ENCODE measurements at places on chromosomes 12 and 14. TPM values are rescaled to one million over a fixed set of nuclear protein-coding genes. Genes with fewer than 3 reads are reported as not detected.

DNA sequence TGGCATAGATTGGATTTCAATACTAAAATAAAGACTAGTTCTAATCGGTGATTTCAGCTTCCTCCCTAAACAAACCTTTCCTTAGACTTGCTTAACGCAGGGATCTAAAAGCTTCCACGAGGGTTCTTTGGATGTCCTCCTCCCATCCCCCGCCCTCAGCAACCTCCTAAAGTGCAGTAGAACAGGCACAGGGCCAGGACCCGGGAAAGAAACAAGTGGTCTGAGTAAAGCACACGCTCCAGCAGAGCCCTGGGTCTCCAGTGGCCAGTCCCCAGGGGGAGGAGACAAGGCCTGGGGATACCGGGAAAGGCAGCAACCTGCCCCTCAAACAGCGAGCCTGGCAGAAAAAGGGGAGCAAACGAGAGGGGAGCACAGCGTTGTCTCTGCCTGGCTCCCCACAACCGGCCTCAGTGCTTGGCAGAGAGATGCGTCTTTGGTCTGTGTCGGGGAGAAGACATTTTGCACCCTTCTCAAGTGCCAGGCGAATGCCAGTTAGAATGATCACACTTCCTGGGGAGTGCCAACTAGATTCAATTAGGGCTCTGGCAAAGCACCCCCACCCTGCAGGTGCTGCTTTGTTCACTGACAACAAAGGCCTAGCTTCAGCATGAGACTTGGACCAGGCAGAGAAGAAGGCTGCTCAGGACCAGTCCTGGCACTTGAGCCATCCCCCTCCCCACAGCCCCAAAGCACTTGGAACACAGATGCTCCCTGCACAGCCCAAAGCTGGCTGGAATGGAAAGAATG lies 17.1 kb upstream of the SLC6A12 start:
- no peak for DNase-seq

- DNase-seq = no peak
Measured at GRCh38 chr12:111093428-111094142, 173.2 kb upstream of the MYL2 start.

DNA sequence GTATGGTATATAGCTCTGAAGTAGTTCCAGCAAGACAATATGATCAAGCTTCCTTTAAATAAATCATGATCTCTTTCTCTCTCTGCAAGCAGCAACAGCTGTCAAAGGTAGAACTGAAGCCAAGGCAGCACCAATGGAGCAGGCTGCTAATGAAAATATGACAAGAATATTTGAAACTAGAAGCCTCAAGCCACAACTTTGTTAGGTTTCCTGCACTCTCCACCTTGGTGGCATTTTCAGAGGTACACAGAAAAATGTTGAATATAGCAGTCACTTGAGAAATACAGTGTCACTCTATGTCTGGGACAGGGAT lies 43.8 kb upstream of the PSMA6 start:
- DNase-seq = no peak

DNA sequence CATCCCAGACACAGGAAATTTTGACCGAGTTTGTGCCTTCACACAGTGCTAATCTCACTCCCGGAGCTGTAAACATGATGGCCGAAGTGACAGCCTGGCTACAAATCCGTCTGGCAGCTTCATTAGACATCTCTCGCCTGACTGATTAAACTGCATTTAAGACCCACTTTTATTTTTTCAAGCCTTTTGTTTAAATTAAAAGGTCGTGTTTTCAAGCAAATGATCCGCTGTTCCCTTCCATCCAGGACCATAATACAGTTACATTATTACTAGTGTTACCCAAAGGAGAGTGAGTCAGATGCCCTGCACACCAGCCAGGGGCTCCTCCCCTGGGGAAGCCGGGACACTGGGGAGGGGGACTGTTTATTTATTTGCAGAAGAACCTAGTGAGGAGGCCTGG lies 200.2 kb downstream of the EXOC5 start:
- DNase-seq = no peak

DNA sequence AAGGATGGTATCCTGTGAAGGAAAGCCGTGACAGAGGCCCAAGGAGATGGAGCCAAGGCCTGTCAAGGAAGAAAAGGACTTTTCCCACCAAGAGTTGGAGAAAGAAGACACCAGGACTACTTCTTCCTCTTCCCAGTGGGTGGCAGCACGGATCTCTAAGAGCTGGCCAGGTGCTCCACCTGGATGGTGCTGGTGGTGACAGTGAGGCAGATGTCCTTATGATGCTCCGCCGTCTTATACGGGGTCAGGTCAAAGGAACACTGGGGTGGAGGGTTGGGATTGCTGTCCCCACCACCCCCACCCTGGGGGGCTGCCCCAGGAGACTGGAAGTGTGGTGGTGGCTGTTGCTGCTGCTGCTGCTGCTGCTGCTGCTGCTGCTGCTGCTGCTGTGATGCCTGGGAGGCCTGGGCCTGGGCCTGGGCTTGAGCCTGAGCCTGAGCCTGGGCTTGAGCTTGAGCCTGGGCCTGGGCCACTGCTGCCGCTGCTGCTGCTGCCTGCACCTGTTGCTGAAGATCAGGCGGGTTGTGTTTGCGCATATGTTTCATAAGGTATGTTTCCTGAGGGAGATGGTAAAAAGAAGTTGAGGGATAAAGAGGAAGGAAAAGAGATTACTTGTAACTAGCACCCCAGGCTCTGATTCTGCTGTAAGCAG lies 4.8 kb upstream of the ING4 start:
- DNase-seq = no peak

DNA sequence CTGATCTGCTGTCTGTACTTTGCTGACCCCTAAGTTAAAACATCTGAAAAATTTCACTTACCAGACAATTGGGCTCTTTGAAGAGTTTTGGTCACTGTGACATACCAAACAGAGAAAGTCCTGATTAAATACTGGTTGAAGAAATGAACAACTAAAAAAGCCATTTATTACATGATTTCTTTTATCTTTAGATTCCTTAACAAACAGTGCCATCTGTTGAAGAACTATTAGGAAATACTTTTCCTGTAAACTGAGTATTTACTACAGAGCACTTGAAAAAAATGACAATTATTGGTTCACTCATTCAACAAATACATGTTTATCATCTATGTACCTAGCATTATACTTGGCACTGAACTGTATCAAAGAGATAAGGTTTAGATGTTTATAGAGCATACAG lies 6.5 kb upstream of the WASHC4 start:
- DNase-seq = peak; percentile 26

GRCh38 chr12:80269803-80270552 lies 170.6 kb downstream of the OTOGL start:
- peak; percentile 37 for DNase-seq

- DNase-seq = no peak
Measured at GRCh38 chr12:82277582-82277981, 80.6 kb downstream of the CCDC59 start.

- DNase-seq = no peak
Measured at GRCh38 chr12:93460003-93460402, 7.3 kb upstream of the MRPL42 start.

DNA sequence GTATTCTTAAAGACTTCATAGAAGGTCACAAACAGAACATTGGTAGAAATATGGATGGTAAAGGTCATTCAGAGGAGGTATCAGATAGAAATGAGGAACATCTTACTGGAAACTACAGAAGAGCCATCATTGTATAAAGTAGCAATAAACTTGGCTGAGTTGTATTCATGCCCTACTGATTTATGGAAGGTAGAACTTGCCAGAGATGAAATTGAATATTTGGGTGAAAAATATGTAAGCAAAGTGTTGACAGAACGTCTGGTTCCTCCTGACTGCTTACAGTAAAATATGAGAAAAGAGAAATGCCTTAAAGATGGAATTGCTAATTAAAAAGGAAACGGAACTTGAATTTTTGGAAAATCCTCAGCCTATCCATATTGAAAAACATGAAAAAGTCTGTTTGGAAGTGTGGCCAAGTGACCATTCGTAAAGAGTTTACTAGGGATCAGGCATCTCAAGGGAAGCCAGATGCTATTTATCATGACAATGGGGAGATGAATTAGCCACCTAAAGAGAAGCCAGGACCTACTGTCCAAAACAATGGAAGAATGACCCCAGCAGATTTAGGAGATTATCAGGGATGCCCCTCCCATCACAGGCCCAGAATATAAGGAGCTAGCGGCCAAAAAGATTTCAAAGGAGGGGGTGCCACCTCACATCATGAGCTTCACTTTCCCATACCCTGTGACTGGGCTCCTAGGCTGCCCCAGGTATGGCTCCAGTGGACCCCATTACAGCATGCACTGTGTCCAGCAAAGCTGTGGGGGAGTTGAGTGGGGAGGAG lies 189.3 kb downstream of the ITPR2 start:
- DNase-seq = no peak

GRCh38 chr12:638953-639557 lies 24.2 kb downstream of the NINJ2 start:
- no peak for DNase-seq

- no peak for DNase-seq
Measured at GRCh38 chr14:102924632-102925588, 2.4 kb downstream of the AMN start.

DNA sequence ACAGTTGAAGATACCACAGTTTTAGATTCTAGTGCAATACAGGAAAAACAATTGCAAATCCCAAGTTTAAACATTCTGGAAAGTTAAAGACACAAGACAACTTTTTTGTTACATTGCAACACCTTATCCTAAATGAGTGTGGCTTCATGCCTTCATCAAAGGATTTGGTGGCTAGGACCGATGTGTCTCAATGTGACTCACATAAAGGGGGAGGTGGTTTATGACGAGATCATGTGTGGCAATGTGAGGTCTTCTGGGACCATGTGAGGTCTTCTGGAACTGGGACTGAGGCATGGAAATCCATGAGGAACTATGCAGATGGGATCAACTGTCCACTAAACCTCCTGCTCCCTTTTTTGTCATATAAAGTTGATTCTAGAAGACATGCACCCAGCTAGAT lies 166.2 kb downstream of the PAX9 start:
- no peak for DNase-seq

- no peak for DNase-seq
Measured at GRCh38 chr12:20483776-20484175, 115.4 kb downstream of the PDE3A start.

- peak; percentile 28 for DNase-seq
Measured at GRCh38 chr14:59374048-59374447, 91.1 kb downstream of the GPR135 start.

- DNase-seq = no peak
Measured at GRCh38 chr14:50656776-50657175, 11.3 kb downstream of the SAV1 start.

DNA sequence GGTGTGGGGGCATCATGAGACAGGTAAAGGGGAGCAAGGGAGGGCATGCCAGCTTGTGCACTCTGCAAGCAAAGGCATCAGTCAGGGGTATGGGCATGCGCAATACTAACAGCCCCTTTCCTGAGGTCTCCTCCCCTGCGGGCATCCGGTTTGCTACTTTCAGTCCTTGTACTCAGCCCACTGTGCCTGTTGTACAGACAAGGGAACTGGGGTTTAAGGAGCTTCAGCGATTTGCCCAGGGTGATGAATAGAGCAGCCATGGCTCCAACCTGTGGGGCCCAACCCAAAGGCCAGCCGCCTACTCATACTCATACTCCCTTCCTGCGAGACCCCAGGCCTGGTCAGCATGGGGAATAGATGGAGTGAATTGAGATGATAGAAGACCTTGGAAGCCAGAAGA lies 66.7 kb downstream of the GALNT16 start:
- no peak for DNase-seq

DNA sequence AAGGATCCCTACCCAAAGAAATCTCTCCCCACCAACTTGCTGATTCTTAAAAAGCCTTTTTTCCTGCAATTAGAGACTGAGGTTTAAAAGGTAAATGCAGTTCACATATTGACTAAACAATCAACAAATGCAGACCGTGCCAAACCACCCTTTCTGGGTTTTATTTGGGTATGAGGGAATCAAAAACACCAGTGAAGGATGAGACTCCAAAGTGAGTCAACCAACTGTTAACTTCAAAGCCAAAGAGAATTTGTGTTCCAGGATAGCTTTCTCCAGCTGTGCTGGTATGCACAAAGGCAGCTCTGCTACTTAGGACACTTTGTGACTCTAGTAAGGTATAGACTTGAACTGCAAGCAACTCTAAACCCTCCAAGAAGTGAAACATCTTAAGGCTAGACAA lies 39.4 kb downstream of the RPS29 start:
- DNase-seq = no peak

DNA sequence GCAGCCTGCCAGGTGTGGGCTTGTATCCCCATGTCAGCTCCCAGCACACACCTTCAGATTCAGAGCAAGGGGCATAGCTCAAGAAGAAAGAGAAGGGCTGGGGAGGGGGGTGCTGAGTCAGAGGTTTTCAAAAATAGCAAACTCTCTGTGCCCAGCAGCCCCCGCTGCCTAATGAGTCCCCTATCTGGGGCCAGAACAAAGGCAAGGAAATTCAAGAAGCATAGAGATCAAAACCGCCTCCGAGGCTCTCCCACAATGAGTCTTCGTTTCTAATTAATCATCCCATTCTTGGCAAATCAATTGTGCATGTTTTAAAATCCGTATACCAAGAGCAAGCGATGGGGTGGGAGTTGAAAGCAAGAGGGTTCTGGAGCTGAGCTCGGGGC lies 19.5 kb upstream of the CMKLR1 start:
- peak; percentile 52 for DNase-seq

DNA sequence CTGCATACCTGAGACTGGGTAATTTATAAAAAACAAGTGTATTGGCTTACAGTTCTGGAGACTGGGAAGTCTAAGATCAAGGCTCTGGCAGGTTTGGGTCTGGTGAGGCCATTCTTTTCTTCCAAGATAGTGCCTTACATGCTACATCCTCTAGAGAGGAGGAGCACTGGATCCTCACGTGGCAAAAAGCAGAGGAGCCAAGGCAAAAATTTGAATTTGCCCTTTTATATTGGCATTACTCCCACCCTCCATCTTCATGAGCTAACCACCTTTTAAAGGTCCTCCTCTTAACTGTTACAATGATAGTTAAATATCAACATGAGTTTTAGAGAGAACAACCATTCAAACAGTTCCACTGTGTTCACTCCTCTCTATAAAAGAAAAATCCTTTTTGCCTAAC lies 286.3 kb upstream of the SEL1L start:
- DNase-seq = no peak

GRCh38 chr12:83474369-83474768 lies 787.7 kb downstream of the TMTC2 start:
- DNase-seq = no peak

DNA sequence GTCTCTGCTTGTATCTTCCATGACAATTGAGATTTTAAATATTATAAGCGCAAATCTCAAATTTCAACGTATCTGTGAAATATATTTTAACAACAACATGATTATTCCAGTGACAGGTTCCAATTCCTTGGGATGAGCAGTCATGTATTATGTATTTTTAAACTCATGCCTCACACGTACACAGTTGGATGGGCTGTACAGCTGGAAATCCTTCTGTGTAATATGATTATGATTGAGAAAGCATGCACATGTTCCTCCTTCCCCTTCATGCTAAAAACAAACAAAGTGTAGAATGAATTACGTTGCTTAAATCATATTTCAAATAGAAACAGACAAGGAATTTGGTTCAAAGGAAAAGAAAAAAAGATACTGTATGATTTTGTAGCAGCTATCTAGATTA lies 428.3 kb downstream of the TMTC2 start:
- no peak for DNase-seq

The MYO1H gene
- total RNA-seq = not detected

The NAV3 gene
- 16.3 TPM for total RNA-seq

The SOAT2 gene
- not detected for total RNA-seq

The KRT1 gene
- not detected for total RNA-seq

The KLHL33 gene
- total RNA-seq = not detected

The SLCO1B1 gene
- total RNA-seq = not detected

The KRT78 gene
- 0.36 TPM for total RNA-seq

The P2RX2 gene
- total RNA-seq = not detected
